ENCODE measurements at places on chromosomes 7 and 10. TPM values are rescaled to one million over a fixed set of nuclear protein-coding genes. Genes with fewer than 3 reads are reported as not detected.

Gene NME8
- not detected for total RNA-seq

Gene CAV2
- 168 TPM for total RNA-seq

Gene CYP2C18
- 0.08 TPM for total RNA-seq

Gene EPHB6
- total RNA-seq: 0.81 TPM

Gene MEOX2
- not detected for total RNA-seq
